HS-27A (cell line): ENCODE measurements at places on chromosomes 2 and 18.

DNA sequence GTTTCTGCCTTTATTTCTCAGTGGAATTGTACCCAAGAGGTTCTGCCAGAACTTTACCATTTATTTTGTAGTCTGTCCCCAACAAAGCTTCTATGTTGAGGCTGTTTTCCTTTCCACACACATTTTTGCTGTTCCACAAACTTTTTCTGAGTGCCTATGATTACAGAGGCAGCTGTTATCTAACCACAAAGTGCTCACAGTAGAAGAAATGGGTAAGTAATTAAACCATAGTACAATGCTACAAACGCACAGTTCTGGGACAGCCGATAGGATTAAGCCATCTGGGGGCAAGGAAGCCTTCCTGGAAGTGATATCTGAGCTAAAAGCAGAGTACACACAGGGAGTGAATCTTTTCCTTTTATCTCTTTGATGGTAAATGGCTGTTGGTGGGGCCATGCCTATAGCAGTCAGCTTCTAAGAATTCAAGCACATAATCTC lies 3.9 kb upstream of the MGAT4A start:
- no peak for DNase-seq

- no peak for DNase-seq
Measured at GRCh38 chr2:112451317-112451716, 17.9 kb upstream of the RGPD8 start.

DNA sequence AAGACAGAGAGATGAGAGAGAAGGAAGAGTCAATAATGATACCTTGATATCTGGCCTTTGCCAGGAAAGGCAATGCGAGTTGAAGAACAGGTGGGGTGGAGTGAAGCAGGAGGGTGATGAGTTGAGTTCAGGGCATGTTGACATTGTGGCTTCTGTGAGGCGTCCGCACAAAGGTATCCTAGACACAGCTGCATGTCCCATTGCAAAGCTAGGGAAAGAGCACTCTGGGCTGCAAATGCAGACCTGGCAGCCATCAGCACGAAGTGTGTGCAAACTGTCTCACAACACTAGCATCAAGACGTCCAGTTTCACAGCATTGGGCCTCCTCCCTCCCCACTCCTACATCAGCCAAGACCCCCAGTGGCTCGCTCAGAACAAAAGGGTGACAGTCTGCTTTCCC lies 36.1 kb downstream of the TEX51 start:
- no peak for DNase-seq

GRCh38 chr2:162646794-162647193 lies 191.8 kb downstream of the KCNH7 start:
- no peak for DNase-seq

DNA sequence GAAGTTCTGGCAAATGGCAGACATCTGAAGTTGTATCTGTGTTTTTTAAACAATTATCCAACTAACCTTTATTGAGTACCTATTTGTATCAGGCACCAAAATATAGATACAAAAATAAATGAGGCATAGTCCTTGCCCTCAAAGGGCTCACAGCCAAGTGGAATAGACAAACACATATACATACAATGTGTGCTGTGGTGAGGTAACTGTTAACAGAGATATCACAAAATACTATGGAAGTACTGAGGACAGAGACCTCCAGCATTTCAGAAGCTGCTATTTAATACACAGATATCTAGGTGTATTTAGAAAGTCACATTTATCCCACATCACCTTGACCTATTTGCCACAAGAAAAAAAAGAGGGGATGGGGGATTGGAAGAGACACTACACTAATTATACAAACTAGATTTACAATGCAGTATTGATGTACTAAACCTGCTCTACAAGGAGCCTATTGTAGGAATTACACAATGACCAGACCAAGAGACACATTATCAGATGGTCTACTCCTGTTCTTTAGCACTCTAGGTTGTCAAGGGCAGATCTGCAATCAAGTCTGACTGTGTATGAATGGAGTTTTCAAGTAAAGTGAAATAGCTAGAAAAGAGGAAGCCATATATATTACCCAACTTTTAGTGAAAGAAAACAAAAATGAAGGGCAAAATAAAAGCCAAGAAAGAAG lies 62.2 kb downstream of the SPIRE1 start:
- DNase-seq, result no peak

DNA sequence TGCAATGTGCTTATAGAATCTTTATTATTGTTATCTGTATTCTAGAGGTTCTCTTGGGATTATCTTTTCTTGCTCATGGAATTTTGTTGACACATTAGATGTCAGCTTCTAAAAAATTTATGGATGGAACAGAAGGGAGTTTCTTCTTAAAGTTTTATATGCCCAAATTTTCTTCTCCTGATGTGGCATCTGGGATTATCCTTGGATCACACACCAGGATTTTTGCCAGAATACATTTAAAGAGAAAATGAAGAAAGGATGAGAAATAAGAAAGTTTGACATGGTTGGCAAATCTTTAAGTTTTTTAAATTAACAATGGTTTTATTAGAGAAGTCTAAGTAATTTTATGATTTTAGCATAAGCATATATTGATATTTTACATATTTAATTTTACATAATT lies 706.7 kb upstream of the TMEFF2 start:
- no peak for DNase-seq

GRCh38 chr2:1572638-1573037 lies 159.4 kb downstream of the TPO start:
- DNase-seq, result no peak

- DNase-seq, result no peak
Measured at GRCh38 chr2:213087040-213087439, 64.4 kb downstream of the IKZF2 start.

DNA sequence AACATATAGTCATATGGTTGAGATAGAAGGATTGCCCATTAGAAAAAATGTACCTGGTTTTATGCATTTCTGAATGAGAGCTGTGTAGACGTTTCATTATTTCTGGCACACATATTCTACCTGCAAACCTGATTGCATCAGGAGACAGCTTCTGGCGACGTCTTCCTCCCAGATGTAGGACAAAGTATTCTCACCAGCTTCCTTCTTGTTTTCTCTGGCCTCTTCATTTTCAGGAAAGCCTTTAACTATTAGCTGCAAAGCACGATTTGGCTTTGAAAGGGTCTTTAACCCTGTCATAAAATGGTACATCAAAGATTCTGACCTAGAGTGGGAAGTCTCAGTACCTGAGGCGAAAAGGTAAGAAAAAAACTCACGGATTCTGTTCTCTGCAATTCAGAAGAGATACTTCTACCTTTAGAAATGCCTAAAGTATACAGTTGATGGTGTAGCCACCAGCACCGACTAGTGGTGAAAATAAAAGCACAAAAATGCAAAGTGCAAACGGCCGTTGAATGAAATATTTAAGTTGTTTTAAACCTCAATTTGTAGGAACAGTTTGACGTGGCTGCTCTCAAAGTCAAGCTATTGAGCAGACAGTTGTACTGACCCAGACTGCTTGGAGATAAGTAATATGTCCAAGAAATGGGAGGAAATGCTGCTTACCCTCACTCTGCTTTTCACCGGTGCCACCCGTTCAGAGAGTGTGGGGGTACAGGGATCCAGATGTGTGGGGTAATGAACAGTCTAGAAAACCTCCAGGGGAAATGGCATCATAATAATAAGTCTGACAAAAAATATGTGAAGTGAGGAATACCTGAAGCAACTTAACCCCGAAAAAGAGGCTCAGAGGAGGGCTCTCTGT lies 20.2 kb downstream of the IL18RAP start:
- DNase-seq, result no peak

DNA sequence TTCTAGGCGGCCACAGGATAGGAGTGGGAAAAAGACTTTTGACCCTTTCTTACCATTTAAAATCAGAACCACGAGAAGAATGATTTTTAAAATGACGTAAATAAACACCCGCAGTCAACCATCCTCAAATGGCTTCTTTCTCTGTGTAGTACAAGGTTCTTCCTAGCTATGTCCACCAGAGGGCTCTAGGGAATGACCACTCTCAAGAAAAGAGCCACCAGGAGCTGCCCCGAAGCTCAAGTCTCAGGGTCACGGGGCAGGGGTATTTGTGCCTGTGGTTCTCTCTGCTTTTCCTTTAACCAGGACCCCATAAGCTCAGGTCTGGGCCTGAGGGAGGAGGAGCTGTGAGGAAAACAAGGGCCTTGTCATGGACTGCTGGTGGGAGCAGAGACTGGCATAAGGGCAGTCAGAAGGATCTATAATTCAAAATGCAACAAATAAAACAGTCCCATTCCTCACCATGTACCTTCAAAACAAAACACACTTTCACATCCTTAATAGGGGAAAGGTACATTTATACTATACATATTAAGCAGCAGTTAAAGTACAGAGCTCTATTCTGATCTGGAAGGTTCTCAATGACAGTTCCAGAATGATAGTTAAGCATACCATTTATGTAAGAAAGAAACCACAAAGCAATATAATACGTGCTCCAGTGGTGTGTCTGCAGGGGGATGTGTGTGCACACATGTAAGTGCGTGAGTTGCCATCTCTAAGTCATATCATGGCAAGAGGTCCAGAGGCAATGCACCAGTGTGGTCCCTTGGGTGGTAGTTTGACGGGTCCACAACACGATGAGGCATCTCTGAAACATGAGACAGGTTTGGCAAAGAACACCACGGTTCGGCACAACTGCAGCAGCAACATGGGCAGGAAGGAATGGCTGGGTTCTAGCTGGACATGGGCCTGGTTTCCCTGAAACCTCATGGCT lies 18.6 kb downstream of the LYPD1 start:
- DNase-seq, result no peak

DNA sequence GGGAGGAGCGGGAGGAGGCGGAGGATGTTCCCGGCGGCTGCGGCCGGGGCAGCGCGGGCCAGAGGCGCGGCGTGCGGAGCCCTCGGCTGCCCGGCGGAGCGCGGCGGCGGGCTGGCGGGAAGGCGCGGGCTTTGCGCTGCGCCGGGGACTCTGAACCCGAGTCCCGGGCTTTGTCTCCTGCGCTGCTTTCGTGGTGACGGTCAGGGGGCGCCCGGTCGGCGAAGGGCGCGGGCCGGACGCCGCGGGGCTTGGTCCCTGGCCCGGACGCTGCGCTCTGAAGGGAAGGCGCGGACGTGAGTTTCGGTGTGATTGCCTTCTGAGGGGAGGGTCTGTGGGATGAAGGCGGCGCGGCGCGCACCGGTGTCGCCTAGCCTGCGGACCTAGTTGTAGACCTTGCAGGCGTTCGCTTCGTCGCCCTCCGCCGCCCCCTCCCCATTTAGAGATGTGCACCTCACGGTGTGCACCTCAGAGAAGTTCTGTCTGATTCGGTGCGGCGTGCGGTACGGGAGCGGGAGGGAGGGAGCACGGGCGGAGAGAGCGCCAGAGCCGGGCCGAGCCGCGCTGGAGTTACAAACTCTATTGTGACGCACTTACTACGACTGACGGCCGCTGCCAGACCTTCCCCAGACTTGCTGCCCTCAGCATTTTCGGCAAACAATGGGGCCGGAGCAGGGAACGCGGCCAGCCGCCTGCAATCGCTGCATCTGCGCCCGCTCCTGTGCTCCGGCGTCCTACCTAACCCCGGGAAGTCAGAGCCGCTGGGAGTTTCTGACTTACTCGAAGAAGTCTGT lies 2.1 kb downstream of the BCL2L11 start:
- no peak for DNase-seq
